ENCODE measurements at places on chromosomes 5 and 9.

DNA sequence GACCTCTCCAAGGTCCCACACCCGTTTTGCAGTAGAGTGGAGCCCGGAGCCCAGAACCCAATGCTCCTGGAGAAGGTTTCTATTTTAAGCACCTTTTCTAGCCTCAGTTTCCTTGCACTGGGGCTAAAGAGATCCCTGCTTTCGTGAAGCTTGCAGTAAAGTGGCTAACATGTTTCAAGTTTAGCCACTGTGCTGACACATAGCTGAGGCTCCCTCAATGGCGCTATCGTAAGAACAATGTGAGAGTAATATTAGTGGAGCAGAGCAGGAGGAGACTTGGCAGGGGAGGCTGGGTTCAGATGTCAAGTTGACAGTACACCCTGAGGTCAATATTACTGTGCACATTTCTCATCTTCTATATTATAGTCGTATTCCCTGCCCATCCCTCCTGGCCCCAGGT, 7.9 kb downstream of the CTXN3 start:
- DNase-seq, result no peak

DNA sequence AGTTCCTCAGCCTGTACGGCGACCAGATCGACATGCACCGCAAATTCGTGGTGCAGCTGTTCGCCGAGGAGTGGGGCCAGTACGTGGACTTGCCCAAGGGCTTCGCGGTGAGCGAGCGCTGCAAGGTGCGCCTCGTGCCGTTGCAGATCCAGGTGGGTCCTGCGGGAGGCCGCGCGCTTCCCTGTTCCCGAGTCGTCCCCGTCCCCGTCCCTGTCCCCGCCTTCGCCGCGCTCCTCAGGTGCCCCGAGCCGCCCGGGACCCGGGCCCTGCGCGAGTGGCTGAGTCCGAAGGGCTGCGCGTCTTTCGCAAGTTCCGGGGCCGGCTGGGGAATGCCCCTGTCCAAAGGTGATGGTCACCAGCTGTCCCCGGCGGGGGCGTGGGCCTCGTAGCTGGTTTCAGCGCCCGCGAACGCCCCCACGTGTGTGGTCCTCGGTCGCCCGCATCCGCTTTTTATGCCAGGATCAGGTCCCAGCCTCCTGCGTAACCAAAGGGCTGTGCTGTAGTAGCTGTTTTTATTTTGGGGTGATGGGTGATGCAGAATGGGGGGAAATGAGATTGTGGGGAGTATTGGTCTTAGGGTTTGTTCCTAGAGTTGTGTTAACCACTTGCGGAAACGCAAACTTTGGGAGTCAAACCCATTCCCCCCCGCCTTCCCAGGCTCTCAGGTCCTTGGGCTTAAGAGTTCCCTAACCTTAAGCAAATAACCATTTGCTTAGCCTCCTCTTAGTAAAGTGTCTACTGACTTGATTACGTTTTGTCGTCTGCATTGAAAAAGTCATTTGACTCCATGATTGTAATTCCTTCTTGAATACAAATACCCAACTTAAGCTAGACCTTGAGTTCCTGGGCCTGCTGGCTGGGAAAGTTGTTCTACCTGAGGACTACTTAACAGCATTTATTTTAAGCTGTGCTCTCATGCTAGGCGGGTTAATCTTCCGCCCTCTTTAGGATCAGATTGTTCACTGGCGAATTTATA, 663 bp downstream of the ISOC1 start:
- no peak for DNase-seq

GRCh38 chr5:161263191-161263590, 283.3 kb downstream of the GABRB2 start:
- no peak for DNase-seq

DNA sequence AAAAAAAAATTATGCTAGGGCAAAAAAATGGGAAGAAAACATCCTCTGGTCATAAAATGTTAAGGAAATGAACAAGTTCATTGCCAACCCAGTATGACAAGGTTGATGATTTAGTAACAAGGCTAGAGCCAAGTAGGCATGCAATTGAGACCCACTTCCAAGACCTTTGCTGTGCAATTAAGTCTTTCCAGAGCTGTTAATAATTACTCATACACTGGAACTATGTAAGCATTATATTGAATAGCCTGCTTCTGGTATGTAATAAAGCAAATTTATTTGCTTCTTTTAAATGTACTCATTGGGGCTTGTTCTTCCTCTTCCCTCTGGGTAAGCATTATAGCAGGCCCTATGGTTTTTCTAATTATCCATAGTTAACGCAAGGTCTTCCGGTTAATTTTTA, 32.5 kb upstream of the SNAPC3 start:
- DNase-seq, result no peak

GRCh38 chr5:27252911-27253310, 214.5 kb upstream of the CDH9 start:
- DNase-seq, result no peak

DNA sequence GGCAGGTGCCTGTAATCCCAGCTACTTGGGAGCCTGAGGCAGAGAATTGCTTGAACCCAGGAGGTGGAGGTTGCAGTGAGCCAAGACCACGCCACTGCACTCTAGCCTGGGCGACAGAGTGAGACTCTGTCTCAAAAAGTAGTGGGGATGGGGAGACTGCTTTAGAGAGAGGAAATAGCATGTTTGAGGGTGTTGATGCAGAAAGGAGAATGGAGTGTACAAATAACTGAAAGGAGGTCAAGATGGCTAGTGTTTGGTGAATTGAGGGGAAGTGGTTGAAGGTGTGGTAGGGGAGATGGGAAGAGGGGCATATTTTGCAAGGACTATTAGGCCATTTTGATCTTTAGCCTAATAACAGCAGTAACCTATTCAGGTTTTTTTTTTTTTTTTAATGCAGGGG, 18.2 kb downstream of the TENT2 start:
- no peak for DNase-seq

Measured in thoracic aorta (tissue), 2 donors.